CD4-positive, alpha-beta T cell treated with Interleukin-17A for 4 hours (primary cell): ENCODE measurements at places on chromosomes 5 and 9.

GRCh38 chr5:15946026-15946425 lies 233.6 kb downstream of the MARCHF11 start:
- DNase-seq = no peak

DNA sequence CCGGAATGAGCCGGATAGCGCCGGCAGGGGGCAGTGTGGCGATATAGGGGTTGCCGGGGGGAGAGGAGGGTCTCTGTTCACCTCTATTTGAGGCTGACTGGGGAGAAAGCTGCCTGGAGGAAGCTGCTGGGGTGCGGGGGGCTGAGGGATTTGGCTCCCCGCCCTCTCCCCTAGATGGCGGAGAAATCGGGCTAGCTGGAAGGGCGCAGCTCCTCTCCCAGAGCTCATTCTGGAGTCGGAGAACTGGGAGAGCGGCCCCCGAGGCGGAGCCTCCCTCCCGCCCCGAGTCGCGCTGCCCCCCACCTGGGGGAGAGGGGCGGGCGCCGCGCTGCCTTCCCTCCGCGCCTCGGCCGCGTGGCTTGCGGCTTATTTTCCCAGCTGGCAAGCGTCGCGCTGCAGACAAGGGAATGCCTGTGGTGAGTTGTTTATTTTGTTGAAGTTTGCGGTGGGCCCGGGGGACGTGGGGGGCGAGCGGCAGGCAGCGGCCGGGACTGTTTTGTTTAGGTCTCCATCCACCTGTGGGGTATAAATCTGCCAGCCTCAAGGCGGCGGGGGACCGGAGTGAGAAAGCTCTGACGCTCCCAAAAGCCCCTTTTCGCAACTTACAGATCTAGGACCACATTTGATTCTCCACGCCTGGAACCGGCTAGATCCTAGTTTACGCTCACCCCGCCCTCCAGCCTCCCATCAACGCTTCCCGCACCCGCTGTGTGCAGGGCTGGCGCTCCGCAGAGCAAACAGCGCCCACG lies 4.1 kb upstream of the RGMB start:
- DNase-seq = peak; percentile 74

DNA sequence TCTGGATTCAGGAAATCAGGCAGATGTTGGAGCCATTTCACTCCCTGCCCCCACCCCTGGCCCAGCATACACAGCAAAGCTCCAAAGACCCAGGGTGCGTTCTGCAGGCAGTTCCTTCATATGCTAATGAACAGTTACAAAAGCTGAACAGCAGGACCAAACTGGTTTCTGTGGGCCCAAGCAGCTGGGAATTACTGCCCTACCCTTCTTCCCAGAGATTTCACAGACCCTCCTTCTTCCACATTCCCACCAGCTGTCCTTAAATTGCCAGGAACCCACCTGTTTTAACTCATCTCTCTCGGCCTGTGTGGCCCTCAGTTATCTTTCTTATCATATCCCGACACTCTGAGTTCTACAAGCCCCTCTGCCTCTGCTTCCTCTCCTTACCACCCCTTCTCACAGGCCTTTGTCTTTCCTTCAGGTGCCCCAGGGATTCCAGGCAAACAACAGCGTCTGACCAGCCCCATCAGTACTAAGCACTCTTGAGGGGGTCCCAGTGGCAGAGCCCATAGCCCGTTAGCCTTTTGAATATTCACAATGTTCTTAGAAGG lies 10.6 kb upstream of the F2RL1 start:
- DNase-seq = no peak

GRCh38 chr5:174045470-174046025 lies at the start of gene NSG2:
NSG2 (plus strand) TSS chr5:174045706; CDS start chr5:174046756, 1,050 bp downstream.
- DNase-seq = no peak

DNA sequence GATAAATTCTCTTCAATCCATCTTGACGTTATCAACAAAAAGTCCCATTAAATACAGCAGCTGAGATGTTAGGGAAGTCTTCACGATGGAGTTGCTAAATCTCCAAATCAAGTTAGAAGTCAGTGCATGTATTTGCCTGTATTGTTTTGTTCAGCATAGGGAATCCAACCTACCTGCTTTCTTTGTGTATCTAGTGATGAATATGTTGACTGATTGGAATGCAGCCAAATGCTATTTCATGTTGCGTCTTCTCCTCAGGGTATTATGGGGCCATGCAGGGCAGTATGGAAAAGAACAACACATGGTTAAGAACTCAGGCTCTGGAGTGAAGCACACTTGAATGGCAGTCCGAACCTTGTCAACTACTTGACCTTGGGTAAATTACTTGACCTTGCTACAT lies 529.5 kb upstream of the ZNF462 start:
- no peak for DNase-seq

DNA sequence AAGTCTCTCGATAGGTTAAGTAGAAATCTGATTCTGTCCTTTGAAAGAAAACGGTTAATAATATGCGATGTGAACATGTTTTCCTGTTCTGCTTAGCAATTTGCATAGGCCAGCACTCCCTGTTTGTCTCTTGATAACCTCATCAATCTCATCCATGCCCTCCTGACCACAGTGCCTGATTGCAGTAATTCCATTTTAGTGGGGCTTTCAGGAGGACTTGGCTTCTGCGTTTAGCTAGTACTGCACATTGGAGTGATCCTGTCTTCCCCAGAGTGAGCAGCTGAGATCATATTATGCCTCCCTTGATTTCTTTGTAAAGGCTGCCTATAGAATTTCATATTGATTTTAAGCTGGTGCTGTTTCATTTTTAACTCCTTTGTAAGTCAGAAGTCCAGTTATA lies 335.9 kb upstream of the ISL1 start:
- DNase-seq = no peak

DNA sequence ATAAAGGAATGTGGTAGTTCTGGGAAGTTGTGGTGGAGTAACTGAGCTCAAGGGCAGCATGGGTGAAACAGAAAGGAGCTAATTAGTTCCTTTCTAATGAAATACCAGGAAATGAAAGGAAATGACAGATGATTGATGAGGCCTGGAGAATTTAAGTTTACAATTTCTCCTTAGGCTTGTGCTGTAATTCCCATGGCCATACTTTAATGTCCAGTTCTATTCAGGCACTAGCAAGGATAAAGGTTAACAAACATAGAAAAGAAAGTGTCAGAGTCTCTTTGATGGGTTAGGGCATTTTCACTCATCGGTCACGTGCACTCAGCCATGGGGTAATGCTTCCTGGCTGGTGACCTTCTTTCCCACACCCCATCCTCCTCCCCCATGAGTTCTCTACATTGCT lies 70.3 kb downstream of the CTSL start:
- DNase-seq = no peak

DNA sequence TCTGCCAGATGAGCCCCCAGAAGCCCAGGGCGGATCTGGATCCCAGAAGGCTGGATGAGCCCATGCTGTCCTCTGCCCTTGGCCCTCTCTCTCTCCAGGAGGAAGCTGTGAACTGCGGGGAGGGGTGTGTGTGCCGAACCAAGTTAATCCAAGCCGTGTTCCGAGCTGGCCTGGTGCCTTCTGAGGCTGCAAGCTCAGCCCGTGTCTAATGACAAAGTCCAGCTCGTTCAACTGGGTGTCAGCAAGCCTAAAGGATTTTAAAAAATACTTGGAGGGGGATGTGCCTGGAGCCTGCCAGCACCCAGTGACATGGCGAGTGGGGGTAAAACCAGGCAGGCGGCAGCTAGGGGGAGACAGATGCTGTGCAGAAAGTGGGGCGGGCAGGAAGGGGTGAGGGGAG lies 8.0 kb downstream of the STC2 start:
- DNase-seq = no peak

GRCh38 chr9:127569886-127570401 lies 42.1 kb upstream of the STXBP1 start:
- peak; percentile 33 for DNase-seq

- DNase-seq = no peak
These were observed 158.8 kb downstream of the TMEM161B start for GRCh38 chr5:88109818-88110217.

DNA sequence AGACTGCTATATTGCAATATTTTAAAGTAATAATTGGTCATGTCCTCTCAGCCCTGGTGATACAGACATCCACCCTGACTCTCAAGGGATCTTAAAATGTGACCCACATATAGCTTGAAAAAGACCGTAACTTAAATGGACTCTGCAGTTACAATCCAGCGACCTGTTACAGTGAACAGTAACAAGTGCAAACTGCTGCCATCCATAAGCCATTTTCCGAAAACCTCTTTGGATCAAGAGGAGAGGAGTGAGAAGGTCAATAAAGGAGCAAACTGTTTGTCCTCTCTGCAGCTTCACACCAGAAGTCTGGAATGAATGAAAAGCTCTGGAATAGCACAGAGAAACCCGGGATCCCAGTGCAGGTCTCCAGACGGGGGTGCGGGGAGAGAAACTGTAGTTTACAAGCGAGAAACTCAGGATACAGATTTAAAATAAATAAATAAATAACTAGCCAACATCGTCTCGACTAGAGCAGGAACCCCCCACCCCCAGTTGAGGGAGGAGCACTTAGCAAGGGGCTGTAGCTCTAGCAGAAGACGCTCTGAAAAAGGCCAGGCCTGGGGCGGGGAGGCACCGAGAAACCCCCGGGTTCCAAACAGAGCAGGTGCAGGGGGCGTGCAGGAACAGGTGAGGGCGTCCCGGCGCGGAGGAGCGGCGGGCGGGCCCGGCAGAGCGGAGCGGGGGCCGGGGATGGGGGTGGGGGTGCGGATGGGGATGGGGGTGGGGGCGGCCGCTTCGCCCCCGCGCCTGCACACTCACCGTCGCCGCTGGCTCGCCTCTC lies 572 bp downstream of the ZDHHC21 start:
- no peak for DNase-seq

- DNase-seq = no peak
These were observed 32.2 kb upstream of the PAX5 start for GRCh38 chr9:37066139-37066725.

DNA sequence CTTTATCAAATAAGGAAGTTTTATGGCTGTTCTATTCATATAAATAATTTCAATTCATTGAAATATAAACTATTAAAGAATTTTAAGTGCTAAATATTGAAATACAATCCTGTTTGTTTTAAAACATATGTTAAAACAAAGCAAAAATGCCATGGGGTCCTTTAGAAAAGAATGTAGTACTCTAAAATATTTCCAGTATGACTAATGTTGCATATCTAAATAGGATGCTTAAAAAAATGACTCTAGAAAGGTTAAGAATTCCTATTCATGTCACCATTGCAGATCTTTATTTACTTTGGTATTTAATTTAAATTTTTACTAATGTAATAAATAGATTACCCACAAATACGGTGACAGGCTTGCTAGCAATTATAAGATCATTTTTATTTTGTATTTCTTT lies 132.3 kb downstream of the ZNF608 start:
- no peak for DNase-seq

DNA sequence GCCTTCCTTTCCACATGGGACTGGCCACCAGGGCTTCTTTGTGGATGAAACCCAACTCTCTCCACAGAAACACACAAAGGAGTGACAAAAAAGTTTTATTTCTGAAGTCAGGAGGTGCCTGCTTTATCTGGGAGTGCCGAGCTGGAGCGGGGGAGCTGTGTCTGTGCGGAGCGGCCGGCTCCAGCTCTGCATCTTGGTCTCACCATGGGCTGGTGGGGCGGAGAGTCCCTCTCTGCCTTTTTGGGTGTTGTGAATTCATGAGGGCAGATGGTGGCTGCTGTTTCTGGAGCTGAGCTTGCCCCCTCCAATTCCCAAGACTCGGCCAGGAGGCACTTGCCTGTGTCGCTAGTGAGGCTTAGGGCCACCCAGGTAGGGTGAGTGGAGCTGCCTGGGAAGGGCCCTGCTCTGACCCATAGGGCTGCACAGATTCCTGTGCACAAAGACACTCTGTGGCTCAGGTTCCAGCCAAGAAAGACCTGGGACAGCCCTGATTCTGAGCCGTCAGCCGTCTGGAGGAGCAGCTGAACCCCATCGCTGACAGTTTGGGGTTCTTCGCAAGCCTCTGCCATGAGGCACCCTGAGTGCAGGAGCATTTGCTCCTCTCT lies 1.4 kb downstream of the DBH start:
- no peak for DNase-seq

DNA sequence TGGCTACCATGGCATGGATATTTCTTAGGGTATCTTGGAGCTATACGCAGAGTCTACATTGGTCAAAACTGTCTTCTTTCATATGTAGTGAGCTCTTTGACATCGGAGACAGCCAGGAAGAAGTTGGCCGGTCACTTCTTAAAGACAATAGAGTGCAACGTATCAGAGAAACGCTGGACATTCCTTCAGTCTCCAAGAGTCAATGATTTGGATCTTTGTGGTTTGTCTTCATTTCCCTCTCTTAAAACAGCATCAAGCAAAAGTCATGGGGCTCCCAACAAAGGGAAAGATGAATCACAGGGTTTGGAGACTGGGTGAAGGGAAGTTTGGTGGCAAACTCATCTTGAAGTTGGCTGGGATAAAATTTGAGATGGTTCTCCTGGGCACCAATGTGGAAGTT lies 320.1 kb downstream of the AGTPBP1 start:
- DNase-seq = no peak

DNA sequence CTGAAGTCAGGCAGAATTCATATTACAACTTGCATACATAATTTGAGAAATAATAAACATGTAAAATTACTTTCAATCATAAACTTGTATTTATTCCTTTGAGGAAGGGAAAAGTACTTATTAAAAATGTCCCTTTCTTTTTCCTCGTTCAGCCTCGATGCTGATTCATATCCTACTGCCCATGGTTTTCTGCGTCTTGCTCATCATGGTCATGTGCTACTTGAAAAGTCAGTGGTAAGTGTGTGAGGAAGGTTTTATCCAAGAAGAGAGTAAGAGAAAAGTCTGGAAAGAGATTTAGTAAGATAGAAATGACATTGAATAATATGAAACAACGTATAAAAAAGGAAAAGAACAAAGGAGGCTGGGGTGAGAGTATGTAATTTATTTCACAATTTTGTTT lies 85.9 kb downstream of the OSMR start:
- DNase-seq = no peak

GRCh38 chr5:88689668-88690408 lies 193.1 kb downstream of the MEF2C start:
- DNase-seq = no peak

GRCh38 chr9:85004818-85005413 lies 335.4 kb downstream of the NTRK2 start:
- no peak for DNase-seq

GRCh38 chr9:38638881-38639576 lies 18.6 kb upstream of the ANKRD18A start:
- DNase-seq = no peak

GRCh38 chr5:73282383-73282782 lies 109.4 kb downstream of the TMEM174 start:
- DNase-seq = no peak
